Activated T-helper 1 cell treated with anti-CD3 and anti-CD28 coated beads, Interleukin-12 subunit alpha, Interleukin-12 subunit beta, Interleukin-2, Interleukin-4 antibody, amounts not matched to agents 30 ng/mL and 10 ng/mL and 1 ng/mL, durations not matched to agents 14 hours and 24 hours and 36 hours (primary cell): ENCODE measurements at places on chromosomes 3 and 15. TPM values are rescaled to one million over a fixed set of nuclear protein-coding genes. Genes with fewer than 3 reads are reported as not detected.

DNA sequence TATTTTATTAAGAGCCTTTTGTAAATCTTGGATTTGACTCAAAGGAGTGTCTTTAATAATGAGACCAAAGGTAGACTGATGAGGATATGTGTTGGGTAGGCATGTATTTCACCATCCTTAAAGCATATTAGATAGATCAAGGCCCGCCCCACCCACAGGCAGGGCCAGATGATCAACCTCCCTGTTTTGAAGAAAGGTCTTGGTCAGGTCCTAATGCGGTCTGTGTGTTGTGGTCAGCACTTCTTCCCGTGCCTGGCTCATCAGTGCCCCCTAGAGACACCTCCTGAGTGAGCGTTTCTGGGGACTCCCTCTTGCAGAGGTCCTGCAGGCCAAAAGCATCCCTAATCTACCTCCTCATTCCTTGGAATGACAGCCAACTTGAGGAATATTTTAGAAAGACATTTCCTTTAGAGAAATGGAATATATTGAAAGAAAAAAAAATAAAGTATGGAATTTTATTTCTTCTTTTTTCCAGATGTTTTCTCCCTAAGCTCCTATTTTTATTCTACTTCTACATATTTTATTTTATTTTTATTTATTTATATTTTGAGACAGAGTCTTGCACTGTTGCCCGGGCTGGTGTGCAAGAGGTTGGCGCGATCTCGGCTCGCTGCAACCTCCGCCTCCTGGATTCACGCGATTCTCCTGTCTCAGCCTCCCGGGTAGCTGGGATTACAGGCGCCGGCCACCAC lies 6.0 kb downstream of the TM4SF4 start:
- DNase-seq = peak; percentile 16

DNA sequence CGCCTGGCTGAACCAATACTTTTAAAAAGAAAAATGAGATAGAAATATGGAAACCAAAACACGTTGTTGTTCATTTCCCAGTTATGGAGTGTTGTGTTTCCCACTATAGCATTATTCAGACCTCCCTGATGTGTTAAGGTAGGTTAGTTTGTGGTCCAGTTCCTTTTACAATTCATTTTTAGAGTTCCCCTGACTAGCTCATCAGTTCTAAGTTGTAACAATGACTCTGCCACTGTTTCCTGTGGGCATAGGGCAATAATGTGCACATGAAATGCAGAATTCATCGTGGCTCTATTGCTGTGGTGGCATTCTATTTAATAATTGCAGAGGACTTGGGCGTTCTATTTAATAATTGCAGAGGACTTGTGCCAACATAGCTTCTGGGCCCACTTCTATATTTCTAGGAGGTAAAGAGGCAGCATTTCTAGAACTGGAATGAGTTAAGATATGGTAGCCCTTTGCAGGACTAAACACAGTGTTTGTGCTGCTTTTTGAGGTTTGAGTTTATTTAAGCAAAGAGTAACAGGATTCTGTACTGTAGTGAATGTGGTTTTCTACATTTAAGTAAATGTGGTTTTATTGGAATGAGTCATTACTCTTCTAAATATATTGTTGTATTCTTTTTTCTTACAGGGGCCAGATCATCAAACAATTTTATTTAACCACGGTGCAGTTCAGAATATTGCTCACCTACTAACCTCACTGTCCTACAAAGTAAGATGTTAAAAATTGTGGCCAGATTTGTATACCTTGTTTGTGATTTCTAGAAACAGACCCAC lies 47.5 kb downstream of the ARMC8 start:
- no peak for DNase-seq

DNA sequence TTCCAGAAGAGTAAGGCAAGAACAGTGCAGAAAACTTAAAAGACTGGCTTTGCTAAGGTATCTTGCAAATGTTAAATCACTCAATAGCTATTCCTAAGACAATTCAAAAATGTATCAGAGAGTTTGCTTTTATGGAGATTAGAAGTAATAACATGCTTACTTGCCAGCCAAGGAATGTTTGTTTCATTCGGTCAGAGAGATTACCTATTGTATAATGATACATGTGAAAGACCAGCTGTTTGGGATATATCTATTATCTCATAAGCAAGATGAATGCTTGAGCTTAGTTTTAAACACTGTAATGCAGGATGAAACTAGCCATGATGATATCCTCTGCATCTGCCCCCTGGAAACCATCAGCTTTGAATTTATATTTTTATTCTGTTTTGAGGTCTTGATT lies 70.7 kb downstream of the MAP2K5 start:
- DNase-seq = no peak

CADM2 gene
- not detected in 2 replicates for total RNA-seq

DNA sequence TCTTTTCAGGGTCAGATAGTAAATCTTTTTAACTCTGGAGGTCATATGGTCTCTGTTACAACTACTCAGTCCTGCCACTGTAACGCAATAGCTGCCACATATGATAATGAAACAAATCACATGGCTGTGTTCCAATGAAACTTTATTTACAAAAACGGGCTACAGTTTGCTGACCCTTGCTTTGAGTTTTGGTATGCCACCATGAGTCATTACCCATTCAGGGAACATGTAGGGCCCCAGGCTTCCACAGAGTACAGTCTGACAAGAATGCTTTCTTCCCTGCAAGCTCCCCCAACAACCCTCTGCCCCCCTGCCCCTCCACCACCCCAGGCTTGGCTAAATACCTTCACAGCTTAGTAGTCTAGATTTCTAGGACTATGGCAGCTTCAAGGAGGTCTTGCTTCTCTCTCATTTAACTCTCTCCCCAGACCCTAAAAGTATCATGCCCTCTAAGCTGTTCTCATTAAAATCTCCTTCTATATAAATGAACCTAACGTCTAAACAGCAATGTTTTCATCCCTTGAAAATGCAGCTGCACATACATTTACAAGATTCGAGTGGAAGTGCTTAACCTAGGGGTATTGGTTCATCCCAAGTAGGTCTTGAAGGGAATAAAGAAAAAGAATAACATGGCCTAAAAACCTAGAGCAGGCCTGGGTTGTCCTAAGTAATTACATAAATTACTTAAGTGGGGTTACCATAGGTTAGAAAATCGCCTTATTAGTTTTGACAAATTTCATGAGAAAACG lies 117.8 kb upstream of the PRICKLE2 start:
- DNase-seq = no peak

PDIA5 gene
- total RNA-seq = 28.9 and 31.1 TPM in 2 replicates

GRCh38 chr3:44984335-44984734 lies 8.3 kb downstream of the EXOSC7 start:
- DNase-seq = no peak

- no peak for DNase-seq
These were observed 2.7 kb downstream of the IQSEC1 start for GRCh38 chr3:13070391-13071070.

DNA sequence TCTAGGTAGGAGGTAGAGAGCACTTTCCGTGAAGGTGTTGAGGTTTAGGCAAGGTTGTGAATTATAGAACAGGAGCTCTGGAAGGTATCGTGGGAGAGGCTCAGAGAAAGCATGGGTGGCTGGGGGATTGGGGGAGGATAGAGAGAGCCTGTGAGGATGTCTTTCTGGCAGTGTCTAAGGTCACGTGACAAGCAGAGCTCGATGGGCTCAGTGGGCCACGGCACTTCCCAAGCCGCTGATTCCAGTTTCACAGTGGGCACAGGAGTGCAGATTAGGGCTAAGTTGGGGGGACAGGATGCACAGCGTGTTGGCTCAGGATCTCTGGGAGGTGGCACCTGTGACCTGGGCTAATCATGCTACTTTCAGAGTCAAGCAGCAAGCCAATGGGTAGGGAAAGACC lies 52.0 kb downstream of the CEMIP start:
- DNase-seq = no peak

GNAT1 gene
- not detected in 2 replicates for total RNA-seq

DNA sequence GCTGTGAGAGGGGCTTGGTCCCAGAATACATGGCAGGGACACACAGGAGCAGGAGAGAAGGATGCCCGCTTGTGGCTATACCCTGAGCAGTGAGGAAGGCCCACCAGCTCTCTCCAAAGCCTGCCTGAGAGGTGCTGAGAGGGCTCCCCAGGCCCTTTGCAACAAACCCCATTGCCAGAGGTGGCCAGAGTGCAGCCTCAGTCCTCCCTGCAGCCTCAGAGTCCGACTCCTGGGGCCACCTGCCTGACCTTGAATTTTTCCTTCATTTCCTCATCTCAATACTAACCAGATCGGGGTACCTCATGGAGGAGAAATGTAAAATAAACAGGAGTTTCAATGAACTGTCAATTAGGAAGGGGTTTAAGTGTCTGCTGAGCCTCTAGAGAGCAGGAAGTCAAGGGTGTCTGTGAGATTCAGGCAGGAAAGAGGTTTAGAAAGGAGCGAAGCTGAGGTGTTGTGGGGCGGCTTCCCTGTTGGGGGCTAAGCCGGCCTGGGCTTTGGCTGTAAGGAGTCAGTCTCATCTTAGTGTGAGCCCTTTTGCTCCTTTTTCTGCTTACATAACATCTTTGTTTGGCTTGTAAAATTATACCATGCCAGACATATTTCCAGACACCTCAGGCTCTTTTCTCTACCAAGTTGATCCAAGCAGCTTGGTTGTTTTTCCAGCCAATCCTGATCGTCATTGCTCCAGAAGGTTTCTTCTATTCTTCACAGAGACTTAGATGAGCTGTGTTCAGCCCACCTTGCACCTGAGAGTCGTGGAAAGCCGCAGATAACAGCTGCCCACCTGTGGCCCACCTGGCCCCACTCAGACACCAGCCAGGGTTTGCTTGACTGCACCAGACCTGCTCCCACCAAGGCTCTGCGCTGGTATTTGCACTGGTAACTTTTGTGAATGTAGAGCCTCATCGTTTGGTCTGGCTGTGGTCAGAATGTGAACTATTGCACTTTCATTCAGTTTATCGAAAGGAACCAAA lies 36.7 kb downstream of the CMTM7 start:
- DNase-seq = no peak

DUOX1 gene
- total RNA-seq = 0.10 and 0.13 TPM in 2 replicates

DNA sequence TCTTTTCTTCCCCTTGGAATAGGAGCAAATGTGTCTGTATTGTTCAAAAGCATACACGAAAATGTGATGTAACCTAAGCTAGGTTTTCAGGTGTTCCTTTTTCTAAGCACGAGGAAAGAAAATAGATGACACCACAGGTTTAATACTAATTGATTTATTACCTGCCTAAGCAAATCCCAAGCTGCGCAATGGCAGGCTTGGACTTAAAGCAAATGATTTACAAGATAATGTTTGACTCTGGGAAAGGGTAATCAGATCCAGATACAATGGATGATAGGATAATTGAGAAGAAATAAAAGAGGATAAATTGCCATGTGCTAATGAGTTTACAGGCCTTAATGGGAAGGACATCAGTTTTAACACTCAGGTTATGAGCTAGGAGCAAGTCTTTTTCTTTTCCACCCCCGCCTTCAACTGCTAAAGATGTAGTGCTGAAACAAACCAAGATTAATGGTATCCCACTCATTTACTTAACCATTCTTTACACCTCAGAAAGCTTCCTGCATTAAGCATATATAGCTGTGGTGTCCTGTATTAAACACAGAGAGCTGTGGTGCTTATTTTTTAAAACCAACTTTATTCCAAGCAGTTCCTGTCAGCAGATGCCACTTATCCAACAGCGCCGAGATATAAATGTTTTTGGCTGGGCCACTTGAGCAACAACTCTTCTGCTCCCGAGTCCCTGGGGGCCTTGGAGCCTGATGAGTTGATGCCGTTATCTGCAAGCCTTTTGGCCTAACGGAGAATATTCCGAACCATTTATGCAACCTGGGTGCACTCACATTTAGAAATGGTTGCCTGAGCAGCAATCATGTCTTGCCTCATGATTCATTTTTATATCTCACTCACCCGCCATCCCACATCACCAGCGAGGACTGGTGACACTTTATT lies 205.5 kb downstream of the MECOM start:
- DNase-seq = no peak

KCNAB1 gene
- total RNA-seq = not detected in 2 replicates

C3orf49 gene
- not detected in 2 replicates for total RNA-seq
